ENCODE measurements at places on chromosomes 5 and 9. TPM values are rescaled to one million over a fixed set of nuclear protein-coding genes. Genes with fewer than 3 reads are reported as not detected.

The NR5A1 gene
- polyA plus RNA-seq, result not detected

GRCh38 chr9:31674264-31674663 lies 710.2 kb upstream of the ACO1 start:
- DNase-seq, result no peak

- no peak for DNase-seq
Measured at GRCh38 chr9:20995616-20996015, 35.8 kb downstream of the HACD4 start.

GRCh38 chr5:135102716-135103574 lies 68.9 kb upstream of the PITX1 start:
- no peak for DNase-seq

- DNase-seq, result no peak
Measured at GRCh38 chr5:129363991-129364390, 96.1 kb upstream of the ADAMTS19 start.

DNA sequence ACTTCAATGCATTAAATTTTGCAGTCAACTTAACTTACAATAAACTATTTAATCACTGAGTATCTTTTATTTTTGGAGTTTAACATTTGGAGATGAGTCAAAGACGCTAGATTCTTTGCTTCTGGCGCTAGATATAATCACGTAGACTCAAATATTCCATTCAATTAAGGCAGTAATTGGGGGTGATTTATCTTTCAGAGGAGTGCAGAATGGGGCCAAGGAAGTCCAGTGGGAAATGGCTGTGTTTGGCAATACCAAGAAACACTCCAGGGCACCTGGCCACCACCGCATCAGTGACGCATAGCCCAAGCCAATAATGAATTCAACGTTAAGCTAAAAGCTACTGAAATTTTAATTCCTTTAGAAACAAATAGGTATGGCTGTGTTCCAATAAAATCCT lies 81.2 kb downstream of the PHAX start:
- no peak for DNase-seq

GRCh38 chr5:72137826-72138409 lies 30.6 kb downstream of the MAP1B start:
- no peak for DNase-seq

GRCh38 chr5:14395411-14395810 lies 186.2 kb upstream of the OTULINL start:
- no peak for DNase-seq

The SPTLC1 gene
- 90.5 TPM for polyA plus RNA-seq

DNA sequence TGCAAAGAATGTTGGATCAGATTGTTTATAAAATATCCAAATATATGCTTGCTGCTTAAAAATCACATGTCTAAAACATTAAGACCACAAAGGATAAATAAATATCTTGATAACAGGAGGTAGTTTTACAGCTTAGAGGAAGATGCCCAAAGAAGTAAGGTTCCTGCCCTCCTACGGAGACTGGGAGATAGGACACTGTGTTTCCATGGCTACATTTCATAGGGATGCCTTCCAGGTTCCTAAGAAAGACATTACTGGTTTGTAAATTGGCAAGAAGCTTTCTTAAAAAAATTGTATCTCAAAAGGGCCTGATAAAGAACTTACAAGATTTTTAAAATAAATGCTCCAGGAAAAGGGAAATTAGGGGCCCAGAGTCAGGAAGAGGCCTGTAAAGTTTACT lies 437.2 kb downstream of the HINT1 start:
- DNase-seq, result no peak

The EIF4E1B gene
- polyA plus RNA-seq, result not detected

DNA sequence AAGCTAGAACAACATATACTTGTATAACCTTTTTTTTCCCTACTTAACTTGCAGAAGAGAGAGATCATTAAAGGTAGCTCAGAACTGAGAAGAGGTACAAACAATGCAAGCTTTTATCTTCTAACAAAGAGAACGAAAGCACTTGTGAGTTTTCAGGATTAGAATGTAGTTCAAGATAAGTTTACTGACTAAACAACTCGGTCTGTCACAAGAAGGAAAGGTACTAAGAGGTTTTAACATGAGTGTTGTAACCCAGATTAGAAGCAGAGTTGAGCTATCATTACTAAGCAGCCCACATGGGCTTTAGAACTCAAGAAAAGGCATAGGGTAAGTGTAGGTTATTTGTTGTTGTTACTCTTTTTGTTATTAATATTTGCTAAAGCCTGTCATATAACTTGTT lies 25.2 kb downstream of the GIN1 start:
- DNase-seq, result no peak

The GFRA3 gene
- 6.5 TPM for polyA plus RNA-seq
